Tongue (tissue), 3 donors: ENCODE measurements at places on chromosomes 5 and 9.

DNA sequence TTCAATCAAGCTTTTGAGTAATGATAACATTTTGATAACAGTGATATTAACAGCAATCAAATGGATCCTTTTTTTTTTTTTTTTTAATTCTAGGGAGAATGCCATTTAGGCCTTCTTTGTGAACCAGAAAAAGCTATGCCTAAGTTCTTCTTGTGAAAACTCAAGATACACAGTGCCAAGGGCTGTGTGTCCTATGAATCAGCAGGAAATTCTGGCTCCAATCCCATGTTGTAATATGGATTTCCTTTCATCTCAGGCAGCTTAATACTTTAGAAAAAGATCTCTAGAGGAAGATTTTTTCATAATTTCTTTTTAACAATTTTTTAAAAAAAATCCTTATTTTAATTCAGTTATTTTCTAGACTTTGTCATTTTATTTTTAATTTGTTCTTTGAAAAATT, 96.1 kb downstream of the NUDT12 start:
- DNase-seq: no peak

DNA sequence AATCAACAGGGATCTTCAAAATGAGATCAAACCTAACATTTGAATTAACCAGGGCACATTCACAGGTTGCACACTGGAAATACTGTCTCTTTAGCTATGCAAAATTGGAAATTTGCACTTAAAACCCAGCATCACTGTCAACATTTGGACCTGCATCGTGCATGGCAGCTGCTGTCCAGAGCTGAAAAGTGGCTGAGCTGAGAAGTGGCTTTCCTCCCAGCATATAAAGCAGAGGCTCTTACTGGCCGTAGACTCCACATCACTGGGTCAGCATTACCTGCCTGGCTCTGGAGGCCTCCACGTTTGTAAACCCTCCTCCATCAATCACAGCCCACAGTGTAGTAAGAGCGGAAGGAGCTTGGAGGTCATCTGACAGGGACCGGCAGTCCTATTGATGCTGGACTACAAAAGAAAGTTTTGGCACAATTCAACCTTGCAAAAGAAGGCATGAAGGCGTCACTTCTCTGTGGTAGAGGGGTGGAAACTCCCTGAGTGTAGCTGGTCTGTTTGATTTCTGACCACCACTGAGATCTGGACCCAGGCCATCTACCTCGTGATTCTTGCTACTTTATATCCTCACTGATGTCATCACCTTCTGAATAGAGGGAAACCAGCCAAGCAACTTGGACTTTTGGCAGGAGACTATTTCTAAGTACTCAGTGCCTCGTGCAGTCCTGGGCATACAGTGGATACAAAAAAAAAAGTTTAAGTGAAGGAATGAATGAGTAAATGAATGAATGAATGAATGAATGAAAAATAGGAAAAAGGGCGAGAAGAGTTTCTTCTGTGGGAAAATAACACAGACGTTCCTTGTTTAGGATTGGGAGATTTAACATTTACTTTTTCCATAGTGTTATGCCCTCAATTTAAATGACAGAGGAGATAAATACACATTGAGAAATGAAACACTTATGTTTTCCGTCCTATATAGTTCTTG, 14.8 kb downstream of the RASEF start:
- DNase-seq: peak; percentile 11

DNA sequence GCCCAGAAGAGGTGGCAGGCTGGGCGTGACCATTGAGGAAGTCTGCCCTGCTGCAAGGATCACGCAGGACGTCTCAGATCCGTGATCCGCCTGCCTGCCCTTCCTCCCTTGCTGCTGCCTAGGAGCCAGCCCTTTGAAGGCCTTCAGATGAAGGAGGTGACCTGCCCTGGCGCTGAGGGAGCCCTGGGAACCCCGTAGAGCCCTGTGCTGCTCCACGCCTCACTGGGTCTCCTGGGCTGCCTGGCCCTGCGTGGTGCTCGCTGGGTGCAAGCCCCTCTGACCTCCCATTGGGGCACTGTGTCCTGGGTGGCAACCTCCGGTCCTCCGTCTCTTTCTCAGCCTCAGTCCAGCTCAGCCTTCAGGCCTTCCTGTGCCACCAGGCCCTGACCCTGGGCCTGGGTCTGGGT, 295.3 kb upstream of the IRX4 start:
- DNase-seq: no peak

- DNase-seq: no peak
These were observed 186.4 kb downstream of the SLIT3 start for GRCh38 chr5:169114466-169115065.

DNA sequence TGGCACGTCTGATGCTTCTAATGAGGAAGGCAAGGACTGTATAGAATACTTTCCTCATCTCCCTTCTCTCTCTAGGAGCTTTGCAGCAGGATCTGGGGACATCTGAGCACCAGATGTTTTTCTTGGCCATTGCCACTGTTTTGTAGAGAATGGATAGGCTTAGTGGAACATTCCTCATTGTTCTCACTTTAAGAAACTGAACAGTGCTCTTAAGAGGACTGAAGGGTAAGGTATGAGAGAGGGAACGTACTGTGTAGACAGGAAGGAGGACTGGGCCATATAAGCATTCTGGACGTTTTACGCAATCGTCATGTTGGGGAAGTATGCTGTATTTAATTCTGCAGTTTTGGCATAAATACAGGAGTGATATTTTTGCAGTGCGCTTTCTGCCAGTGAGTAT, 70.6 kb downstream of the SMARCA2 start:
- DNase-seq: peak; percentile 88

- peak; percentile 39 for DNase-seq
These were observed 34.5 kb upstream of the SLC46A2 start for GRCh38 chr9:112925058-112925641.

DNA sequence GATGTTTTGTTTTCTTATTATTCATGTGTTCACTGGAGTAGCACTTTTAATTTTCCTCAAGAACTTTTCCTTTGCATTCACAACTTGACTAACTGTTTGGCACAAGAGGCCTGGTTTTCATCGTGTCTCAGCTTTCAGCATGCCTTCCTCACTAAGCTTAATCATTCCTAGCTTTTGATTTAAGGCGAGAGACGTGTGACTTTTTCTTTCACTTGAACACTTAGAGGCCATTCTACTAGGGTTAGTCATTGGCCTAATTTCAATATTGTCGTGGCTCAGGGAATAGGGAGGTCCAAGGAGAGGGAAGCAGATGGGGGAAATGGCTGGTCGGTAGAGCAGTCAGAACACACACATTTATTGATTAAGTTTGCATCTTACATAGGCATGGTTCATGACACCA, 94.0 kb downstream of the ZNF462 start:
- DNase-seq: no peak

DNA sequence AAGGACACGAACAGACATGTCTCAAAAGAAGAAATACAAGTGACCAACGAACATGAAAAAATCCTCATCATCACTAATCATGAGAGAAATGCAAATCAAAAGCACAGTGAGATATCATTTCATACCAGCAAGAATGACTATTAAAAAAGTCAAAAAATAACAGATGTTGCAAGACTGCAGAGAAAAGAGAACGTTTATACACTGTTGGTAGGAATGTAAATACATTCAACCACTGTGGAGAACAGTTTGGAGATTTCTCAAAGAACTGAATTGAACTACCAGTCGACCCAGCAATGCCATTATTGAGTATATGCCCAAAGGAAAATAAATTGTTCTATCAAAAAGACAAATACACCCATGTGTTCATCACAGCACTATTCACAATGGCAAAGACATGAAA, 45.7 kb downstream of the FXN start:
- no peak for DNase-seq

DNA sequence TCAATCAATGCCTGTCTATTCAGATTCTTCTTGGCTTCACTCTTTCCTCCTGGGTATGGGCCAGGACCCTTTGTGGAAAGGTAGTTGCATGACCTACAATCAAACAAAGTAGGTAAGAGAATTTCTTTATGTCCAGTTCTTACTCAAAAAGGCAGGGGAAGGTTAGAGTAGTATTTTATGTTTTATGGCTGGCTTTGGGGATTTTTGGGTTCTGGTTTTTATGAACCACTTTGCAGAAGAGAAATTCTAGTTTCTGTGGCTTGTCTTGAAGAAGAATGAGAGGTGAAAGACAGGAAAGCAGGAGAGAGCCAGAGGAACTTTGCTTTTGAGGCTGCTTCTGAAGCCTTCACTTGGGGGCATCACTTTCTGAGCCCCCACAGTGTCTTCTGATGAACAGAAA, 14.7 kb upstream of the CRHBP start:
- DNase-seq: no peak

GRCh38 chr9:6779417-6780241, 21.9 kb downstream of the KDM4C start:
- no peak for DNase-seq

DNA sequence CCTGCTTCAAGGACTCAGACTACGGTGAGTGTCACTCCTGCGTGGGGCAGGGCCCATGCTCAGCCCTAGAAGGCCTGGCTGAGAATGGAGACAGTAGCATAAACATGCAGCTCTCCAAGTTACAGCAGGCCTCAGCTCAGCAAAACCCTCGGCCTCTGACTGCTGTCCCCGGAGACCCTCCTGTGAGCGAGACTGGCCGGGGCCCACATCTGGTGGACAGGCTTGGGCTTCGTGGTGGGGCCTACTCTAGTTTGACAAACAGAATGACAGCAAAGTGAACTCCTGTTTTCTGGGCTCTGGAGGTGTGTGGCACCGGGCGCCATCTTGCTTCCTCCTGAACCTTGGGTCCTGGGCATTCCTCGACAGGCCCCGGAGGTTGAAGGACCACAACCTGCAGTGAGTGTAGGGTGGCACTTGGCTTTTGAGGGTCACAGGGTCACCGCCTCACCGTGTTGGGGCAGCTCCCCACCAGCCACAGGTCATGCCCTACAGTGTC, 97.5 kb downstream of the PHF2 start:
- DNase-seq: no peak
